ENCODE measurements at places on chromosomes 1 and 21. TPM values are rescaled to one million over a fixed set of nuclear protein-coding genes. Genes with fewer than 3 reads are reported as not detected.

The OXCT2 gene
- total RNA-seq = 0.55 TPM

The SASS6 gene
- 4.1 TPM for total RNA-seq

The CD1E gene
- total RNA-seq = not detected

The ST6GALNAC5 gene
- not detected for total RNA-seq

The CLCNKA gene
- total RNA-seq = not detected

The AIM2 gene
- not detected for total RNA-seq

The DNMT3L gene
- not detected for total RNA-seq

The KPRP gene
- not detected for total RNA-seq

The TMPRSS15 gene
- total RNA-seq = not detected

The CENPF gene
- 74.1 TPM for total RNA-seq

The L1TD1 gene
- total RNA-seq = not detected

The RYR2 gene
- 0.02 TPM for total RNA-seq

The RIPK4 gene
- total RNA-seq = 16.3 TPM

The C1orf210 gene
- total RNA-seq = not detected

The MOB3C gene
- 3.6 TPM for total RNA-seq

The OR2G6 gene
- total RNA-seq = not detected

The SELENOF gene
- 147 TPM for total RNA-seq

The TSACC gene
- total RNA-seq = 1.8 TPM

The NUDT4B gene
- 0.35 TPM for total RNA-seq

The CLCA1 gene
- total RNA-seq = not detected

The OR2AK2 gene
- not detected for total RNA-seq

The GJA8 gene
- total RNA-seq = not detected

The PODN gene
- total RNA-seq = not detected

The GALNT2 gene
- 146 TPM for total RNA-seq

The IGSF5 gene
- total RNA-seq = not detected

The KIF26B gene
- total RNA-seq = 0.06 TPM

The GJB5 gene
- total RNA-seq = 0.10 TPM

The ZNF669 gene
- 2.5 TPM for total RNA-seq

The AGMAT gene
- 5.4 TPM for total RNA-seq

The ATP1B1 gene
- 250 TPM for total RNA-seq

The ARHGEF2 gene
- total RNA-seq = 37.4 TPM

The POLR3GL gene
- total RNA-seq = 10.8 TPM

The SLFNL1 gene
- 0.09 TPM for total RNA-seq

The PTGS2 gene
- total RNA-seq = 6.6 TPM

The TNFRSF18 gene
- not detected for total RNA-seq

The UBE2Q1 gene
- total RNA-seq = 67.1 TPM

The SPRR2B gene
- not detected for total RNA-seq

The WNT2B gene
- total RNA-seq = 0.38 TPM
